ENCODE measurements at places on chromosomes 2 and 18.

GRCh38 chr2:189437926-189438325 lies 3.3 kb upstream of the WDR75 start:
- no peak for DNase-seq

GRCh38 chr2:217327953-217328621 lies 468.2 kb upstream of the TNP1 start:
- DNase-seq, result no peak

DNA sequence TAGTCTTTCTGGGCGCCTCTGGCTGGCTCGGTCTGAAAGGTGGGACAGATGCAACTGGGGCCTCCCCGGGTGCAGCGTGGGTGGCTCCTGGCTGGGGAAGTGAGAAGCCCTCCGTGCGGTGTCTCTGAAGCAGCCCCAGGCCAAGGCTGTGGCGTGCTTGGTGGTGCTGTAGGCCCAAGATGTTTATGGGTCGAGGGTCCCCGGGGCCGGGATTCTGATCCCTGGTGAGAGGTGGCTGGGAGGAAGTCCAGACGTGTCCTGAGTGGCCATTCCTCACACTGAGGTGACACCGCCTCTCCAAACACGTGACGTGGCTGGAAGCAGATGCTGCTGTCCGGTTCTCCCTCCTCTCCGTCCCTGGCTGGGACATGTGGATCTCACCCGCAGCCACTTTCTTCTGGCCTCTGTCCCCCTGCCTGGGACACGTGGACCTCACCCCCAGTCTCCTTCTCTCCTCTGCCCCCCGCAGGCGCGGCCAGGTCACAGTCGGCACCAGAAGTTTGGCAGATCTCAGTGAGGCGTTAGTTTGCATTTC lies 12.6 kb downstream of the RTP5 start:
- peak; percentile 72 for DNase-seq

DNA sequence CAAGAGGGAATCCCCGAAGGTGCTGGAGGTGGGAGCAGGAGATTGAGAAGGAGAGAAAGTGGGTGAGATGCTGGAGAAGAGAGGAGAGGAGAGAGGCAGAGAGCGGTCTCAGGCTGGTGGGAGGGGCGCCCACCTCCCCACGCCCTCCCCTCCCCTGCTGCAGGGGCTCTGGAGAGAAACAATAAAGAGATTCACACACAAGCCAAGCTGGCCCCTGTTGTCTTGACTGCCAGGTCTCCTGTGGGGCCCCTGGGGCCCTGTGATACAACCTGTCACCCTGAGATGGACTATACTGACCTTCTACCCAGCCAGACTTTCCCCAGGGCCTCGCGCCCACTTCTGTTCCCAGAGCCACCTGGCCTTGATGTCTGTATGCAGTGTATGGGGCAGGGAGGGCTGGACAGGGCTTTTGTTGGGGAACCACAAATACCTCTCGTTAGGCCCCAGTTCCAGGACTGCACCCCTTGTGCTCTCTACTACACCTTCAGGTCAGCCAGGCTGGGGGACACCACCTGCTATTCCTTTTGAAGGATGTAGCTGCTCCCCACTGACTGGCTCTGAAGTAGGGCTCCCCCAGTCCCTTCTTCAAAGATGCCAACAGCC lies 8.0 kb upstream of the SPEG start:
- DNase-seq, result no peak

GRCh38 chr2:29114946-29115609 lies at the start of gene CLIP4:
Gene CLIP4 (plus strand): TSS chr2:29115415. CDS start chr2:29121389, 5,974 bp downstream.
- DNase-seq, result peak; percentile 52

DNA sequence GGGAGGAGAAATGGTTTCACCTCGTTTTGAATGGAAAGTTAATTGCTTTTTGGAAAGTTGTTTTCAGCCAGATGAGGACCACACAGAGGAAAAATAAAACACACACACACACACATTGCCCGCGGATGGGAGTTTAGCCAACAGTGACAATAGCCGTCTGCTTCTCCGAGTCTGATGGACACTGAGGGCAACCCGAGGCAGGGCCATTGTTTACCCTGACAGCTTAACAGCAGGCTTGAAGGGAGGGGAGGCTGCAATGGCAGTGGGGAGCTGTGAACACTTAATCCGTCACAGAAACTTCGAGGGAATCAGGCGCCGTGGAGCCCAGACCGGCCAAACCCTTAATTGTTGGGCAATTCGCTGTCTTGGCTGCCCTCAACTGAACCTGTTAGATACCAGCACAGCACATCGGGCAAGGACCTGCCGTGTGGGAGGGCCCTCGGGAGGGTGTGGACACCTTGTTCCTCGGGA lies 145.9 kb downstream of the ACKR3 start:
- DNase-seq, result no peak

DNA sequence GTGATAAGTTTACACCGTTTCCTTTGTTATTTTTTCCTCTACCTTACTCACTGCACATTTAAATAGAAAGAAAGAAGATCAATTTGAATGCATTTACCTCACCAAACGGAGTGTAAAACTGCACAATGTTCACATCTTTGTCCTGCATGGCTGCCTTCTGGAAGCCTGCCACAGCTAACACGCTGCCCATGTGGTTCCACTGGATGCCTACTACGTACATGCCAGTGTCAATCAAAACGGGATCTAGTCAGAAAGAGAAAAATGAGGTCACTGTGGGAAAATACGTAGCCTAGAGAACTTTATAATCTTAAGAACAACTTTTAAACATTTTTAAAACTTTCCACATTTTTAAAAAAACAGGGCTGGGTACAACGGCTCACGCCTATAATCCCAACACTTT lies 16.4 kb downstream of the WDR35 start:
- DNase-seq, result no peak

DNA sequence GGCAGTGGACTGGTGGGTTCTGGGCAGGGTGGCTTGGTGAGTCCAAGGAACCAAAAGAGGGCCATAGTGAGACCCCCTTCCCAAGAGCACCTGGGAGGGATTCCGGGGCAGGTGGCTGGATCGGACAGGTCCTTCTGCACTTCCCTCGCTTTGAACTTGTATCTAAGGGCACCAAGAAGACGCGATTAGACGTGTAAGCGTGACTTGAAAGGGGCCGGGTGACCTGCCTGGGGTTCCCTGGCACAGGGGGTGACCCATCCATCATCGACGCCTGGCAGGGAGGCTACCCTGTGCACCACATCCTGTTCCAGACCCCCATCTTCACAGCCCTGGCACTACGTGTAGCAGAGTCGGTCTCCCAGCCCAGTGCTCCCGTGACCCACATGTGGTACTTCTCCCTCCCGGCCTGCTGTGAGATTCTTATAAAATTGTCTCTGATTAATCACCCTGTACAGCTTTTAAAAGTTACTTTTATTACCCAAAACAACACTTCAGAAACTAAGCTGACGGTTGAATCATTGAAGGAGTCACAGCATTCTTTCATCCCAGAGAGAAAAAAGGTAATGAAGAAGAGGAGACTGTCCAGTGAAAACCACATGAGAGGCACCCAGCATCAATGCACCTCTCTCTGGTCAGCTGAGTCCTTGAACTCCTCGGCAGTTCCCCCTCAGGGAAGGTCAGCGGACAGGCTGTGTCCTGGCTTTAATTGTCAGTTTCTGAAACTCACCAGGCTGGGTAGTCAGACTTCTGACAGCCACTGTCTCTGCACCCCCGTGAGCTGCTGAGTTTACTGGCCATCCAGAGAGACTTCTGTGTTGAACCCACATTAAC lies 13.0 kb downstream of the SH3BP4 start:
- no peak for DNase-seq

DNA sequence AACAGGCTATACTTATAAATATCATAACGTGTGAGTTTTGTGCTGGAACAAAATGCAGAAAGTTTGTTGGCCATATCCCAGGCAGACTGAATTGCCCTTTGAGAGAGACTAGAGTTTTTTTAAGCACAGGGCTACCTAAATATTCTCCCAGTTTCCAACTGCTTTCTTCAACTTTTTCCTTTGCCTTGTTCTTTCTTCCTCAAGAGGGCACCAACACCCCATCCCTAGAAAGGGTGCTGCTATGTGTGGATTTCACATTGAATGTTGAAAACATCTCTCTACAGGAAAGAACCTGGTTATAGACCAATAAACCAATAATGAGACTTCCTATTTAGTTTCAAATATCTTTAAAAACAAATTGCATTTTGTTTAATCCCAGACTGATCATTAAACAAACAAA lies 87.9 kb downstream of the ICOS start:
- no peak for DNase-seq

DNA sequence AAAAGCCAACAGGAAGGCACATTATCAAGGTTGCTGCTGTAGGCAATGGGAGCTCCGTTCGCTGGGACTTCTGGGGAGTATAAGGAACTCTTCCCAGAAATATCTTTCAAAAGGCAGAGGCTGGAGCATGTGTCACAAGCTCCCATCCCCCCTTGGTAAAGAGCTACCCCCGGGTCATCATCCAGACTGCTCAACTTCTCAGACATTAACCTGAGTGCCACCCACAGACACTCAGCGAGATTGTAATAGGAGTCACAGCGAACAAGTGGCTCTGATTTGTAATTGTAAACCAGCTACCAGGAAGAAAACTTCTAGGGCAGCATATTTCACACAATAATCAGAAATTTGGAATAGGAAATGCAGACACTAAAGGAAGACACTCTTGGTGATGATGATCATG lies 290.2 kb upstream of the PARD3B start:
- DNase-seq, result no peak

- DNase-seq, result no peak
Measured at GRCh38 chr18:9869715-9870430, 15.9 kb upstream of the TXNDC2 start.

GRCh38 chr2:184769686-184770085 lies 171.4 kb downstream of the ZNF804A start:
- DNase-seq, result no peak

DNA sequence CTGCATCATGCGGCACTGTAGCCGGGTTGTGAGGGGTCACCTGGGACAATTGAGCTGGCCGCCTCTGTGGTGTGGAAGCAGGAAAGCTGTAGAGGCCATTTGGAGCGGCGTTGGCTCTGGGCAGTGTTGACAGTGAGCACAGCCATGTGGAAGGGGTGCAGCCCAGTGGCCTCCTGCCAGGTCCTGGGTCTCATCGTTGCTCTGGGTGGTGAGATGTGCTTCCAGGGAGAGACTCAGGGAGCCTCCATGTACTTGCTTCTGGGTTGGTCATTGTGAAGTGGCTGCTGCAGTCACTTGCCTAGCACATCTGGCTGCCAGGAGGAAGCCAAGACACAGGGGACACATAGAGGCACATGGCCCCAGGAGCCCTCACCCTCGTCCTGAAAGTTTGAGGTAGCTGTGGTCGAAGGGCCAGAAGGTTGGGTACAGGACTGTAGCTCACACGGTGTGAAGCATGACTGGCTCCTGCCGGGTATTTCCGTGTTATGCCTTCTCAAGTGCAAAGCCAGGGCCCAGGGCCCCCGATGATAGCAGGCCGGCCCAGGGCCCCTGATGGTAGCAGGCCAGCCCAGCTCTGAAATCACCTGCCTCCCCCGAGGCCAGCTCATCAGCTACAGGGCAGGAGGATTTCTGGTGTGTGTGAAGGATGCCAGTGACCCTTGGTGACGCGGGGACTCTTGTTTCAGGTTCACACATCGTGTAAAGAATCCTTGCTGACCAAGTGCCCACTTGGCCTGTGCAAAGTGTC lies 82.6 kb downstream of the DGKD start:
- no peak for DNase-seq

GRCh38 chr2:7007488-7007845 lies 90.3 kb downstream of the RNF144A start:
- DNase-seq, result no peak

- no peak for DNase-seq
Measured at GRCh38 chr2:176161825-176162626, 4.9 kb downstream of the HOXD3 start.

DNA sequence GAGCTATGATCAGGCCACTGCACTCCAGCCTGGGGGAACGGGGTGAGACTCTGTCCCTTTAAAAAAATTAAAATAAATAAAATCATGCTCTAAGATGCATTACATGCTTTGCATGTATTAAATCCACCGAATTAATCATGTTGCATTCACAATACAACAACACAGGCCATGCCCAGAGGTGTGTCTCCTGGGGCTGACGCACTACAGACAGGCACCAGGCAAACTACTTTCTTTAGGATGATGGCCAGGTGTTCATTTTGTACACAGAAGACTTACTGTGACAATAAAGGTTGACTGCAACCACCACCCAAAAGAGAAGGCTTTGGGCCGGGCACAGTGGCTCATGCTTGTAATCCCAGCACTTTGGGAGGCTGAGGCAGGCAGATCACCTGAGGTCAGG lies 226.8 kb upstream of the PXDN start:
- DNase-seq, result no peak

GRCh38 chr18:6509832-6510231 lies 95.1 kb upstream of the L3MBTL4 start:
- DNase-seq, result no peak

DNA sequence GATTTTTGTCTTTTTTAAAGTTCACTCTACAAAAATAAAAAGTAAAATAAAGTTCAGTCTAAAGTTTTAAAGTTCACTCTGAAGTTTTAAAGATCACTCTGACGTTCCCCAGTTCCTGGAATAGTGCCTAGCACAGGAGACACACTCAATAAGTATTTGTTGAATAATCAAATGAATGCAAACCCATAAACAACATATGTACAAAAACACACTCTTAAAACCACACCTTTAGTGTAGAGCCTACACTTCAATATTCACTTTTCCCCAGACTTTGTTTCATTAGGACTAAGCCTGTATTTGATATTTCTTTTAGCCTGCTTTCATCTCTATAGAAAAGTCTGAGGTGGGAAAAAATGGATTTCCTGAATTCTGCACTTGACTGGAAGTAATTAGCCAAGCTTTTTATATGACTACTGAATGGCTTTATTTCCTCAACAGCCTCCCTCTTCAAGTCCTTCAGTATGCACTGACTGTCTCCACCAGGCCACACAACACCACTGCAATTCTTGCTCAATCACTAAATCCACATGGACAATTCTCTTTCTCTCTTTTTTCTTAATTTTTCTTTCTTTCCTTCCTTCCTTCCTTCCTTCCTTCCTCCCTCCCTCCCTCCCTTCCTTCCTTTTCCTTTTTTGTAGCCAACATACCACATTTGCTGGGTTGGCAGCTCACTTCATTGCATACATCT lies 104.6 kb downstream of the SS18 start:
- DNase-seq, result no peak

- no peak for DNase-seq
Measured at GRCh38 chr2:2723064-2723463, 392.0 kb upstream of the MYT1L start.

DNA sequence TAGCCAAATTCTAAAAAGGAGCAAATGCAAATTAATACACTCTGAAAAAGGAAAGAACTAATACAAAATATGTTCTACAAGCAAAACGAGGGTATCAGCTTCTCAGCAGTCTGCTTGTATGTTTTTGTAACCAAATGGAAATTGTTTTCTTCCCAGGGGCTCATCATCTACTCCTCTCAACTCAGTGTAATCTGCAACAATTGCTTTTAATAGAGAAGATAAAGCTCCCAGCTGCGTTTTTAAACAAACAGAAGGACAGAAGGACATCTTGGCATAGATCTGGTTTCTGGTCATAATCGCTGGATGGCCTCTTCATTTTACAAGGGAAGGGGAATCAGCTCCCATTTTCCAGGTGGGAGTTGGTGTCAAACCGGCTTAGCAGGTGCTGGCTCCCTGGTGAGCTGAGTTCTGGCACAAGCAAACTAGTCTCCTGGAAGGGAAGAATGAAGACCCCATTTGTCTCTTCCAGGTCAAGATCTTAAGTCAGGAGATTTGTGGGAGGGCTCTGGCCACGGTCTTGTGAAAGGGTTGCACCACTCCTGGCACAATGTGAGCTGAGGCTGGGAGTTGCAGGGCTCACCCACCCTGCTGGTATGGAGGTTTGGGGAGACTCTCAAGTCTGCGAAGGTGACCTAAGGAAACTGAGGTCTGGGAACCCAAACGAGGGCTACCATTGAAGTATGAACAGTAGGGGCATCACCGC lies 41.6 kb downstream of the NPPC start:
- no peak for DNase-seq

All from stimulated activated CD4-positive, alpha-beta T cell treated with anti-CD3 and anti-CD28 coated beads, Interleukin-1b, Interleukin-23, amount 100 ng/mL, for 48 hours (primary cell).